ENCODE measurements at places on chromosomes 3 and 15.

DNA sequence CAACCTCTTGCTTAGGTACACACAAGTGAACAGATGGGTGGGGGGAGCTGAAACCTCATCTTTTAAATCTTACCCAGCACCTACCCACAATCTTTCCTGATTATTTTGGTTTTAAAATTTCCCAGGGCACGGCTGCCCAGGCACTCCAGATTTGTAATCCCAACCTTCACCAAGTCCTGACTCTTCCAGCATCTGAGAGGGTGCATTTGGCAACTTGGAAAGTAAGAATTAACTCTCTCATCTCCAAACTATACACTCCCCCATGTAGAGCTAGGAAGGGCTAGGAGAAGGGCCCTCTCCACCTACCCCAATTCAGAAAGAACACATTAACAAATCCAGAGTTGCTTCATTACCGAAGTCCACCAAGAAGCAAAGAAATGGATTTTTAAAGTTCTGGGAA, 41.7 kb upstream of the PRICKLE2 start:
- DNase-seq = no peak

DNA sequence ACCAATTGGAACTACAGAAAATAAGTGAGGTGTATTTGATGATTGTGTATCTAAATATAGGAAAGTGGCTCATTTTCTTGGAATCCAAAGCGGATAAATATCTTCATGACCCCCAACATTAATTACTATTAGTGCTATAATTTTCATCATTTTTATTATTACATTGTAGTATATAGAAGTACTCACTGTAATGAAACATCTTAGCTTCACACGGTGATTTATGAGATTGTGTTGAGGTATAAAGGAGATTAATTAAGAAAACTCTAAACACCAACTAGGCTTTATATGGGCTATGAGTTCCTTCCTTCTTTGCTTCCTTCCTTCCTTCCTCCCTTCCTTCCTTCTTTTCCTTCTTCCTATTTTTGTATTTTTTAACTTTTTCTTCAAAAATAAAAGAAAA, 52.2 kb downstream of the EPHA3 start:
- no peak for DNase-seq

GRCh38 chr15:82810061-82810889, 847 bp downstream of the WHAMM start:
- no peak for DNase-seq

DNA sequence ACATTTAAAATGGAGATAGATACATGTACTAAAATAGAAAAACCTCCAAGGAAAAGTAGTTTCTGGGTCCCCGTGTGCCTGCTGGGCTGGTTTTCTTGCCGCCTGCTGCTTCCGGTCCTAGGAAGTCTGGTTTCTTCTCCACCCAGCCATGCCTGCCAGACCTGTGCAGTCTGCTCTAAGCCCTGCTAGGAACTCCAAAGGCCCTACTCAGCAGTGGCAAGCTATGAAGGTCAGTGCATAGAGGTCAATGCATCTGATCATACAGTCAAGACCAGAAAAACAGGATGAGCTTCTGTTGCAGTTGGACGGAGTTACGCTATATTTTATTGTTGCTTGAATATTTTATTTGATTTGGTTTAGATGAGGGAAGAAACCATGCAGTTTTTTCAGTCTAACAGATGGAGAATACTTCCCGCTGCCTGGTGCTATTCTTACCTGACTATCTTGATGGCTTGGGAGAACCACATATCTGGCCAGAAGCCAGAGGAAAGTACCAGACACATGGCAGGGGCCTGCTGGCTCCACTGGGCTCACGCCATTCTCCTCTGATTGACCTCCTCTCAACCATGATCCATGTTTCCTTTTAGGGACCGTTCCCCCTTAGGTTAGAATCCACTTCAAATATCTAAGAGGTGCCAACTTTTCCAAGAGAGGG, 226.8 kb upstream of the ST8SIA2 start:
- no peak for DNase-seq

DNA sequence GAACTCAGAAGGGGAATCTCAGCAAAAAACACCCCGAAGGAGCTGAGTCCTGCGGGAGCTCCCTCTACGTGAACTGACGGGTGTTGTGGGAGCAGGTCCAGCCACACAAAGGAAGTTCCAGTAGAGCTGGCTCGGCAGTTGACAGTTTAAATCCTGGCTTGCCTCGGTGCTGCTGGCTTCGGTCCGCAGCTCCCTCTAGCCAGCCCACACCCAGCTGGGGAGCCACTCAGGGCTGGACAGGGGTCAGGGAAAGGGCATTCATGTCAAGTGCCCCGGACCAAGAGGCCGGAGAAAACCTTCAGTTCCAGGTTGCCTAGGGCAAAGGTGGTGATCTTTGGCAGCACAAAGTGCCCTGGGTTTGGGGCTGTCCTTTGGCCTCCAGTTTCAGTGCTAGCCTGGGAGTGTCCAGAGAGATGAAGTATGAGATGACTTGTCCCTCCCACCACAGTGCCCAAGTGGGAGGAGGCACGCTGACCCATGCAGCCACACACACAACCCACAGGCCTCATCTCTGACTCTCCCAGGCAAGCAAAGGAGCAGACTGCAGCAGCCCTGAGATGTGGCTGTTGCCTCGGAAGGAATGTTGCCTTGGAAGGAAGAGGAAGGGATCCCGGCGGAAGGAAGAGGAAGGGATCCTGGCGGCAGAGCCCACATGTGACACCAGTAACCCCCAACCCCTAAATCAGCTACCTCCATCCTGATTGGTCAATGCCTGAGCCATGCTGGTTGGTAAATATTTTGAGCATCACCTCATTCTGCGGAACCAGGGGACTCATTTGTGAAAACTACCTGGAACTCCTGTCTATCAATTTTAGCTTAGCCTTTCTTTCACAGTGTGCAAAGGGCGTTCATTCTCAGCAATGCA, 13.9 kb upstream of the ANPEP start:
- no peak for DNase-seq

GRCh38 chr3:52385157-52385556, 59.7 kb downstream of the SEMA3G start:
- no peak for DNase-seq

DNA sequence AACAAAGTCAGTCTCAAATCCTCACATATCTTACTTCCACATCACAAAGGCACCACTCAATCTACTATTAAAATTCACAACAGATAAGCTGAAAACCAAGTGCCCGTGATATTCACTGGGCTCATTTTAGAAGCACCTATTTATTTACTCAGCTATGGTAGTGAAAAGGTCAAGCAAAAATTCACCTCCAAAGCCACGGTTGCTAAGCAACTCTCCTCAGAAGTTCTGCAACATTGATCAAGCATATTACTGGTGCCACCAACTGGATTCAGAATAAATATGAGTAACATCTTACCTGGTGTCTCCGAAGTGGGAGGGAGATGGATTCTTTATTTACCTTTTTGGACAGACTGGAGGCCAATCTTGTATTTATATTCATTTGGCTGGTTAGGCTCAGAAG, 714.8 kb downstream of the FHIT start:
- no peak for DNase-seq

DNA sequence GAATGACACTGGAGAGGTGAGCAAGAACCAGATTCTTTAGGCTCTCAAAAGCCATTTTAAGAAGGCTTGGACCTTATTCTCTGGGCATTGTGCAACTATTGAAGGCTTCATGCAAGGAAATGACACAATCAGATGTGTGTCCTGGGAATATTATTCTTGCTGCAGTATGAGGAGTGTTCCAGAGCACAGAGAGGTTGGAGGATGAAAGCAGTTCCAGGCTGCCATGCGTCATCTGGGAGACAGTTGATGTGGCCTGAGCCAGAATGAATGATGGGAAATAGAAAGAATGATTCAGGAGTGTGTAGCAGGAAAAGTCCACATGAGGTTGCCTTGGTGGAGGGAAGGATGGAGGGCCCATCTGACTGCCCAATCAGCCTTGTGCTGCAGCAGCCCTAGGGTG, 123.1 kb downstream of the CHCHD6 start:
- DNase-seq = no peak

DNA sequence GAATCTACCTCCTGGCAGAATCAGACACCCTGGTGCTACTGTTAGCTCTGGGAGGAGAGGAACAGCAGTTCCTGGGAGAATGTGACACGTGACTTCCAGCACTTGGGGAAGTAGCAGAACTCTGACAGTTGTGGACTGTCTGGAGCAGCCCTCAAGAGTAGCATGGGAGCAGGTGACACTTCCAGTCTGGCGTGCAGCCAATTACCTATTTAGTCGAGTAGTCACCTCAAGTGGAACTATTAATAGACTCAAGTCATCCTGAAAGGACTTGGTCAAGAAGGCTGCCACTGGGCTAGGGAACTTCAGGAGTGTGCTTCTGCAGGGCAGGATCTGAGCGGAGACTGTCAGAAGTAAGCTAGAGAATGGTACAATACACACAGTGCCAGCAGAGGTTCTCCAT, 62.3 kb downstream of the MTHFS start:
- DNase-seq = no peak

GRCh38 chr15:34613997-34614396, 30.5 kb upstream of the GOLGA8B start:
- no peak for DNase-seq

DNA sequence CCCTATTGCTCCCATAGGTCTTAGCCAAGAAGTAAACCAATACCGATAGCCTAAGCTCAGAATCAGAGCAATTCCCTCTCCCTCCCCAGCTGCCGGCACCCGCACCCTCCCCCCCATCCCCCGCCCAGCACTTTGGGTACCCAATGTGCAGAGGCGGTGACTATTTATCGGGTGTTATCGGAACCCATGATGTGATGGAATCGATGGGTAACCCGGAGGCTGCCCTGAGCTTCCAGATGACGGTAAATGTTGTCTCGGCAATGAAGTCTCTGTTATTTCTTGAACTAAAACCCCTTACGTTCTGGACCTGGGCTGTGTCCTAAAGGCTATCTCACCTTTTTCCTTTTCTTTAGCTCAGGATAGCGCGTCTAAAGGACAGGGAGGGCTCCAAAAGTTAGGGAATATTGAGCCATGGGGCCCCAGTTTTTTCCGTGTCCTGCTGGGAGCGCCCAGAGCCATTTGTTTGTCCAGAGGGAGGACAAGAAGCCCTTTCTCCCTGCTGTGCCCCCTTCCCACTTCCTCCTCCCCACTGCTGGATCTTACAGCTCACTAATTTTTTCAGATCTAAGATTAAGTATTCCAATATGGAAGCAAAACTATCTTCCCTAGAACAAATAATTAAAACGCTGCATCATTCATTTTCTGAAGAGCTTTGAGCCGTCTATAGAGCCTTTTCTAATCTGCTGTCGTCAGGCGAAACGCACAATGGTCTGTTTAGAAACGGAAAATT, 1.5 kb downstream of the SLITRK3 start:
- DNase-seq = no peak

- DNase-seq = no peak
These were observed 12.5 kb downstream of the GSK3B start for GRCh38 chr3:120081719-120082118.

- DNase-seq = no peak
These were observed 38.6 kb downstream of the SSR3 start for GRCh38 chr3:156516284-156516683.

- no peak for DNase-seq
These were observed 462.0 kb downstream of the PDCD6IP start for GRCh38 chr3:34260271-34261000.

- no peak for DNase-seq
These were observed 179.0 kb downstream of the APBA2 start for GRCh38 chr15:29064731-29065130.

DNA sequence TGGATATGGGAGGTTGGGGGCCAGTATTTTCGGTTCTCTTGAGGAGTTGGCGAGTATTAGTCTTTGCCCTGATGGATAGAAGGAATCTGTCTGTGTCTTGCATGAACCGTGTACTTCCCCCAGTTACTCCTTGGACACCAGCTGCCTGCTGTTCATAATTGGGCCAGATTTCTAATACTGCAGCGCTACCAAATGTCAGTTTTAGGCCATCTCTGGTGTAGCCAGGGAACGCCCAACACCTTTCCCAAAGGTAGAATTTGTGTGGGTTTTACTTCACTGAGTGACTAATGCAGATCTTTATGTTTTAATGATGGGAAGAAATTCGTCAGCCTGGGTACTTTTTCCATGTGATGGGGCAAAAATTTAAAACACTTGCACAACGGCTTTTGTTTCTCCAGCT, 18.4 kb downstream of the FLNB start:
- DNase-seq = no peak

DNA sequence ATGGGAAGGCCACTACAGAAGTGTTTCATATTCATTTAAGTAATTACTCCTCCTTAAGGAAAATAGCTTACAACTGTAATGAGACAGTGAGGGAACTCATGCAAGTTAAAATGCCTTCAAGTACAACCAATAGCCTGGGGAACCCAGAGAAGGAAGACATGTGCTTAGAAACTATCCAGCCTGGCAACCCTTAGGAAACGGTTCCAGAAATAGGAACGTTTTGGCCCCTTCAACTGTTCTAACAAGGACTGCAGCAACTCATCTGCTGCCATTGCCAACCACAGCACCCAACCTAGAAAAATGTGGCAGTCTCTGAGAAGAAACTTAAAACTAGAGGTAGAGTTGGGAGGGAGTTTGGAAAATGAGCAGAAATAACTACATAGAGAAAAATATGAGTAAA, 147.5 kb upstream of the STRIT1 start:
- DNase-seq = no peak

- DNase-seq = no peak
These were observed 49.4 kb downstream of the NFKBIZ start for GRCh38 chr3:101898752-101899169.

DNA sequence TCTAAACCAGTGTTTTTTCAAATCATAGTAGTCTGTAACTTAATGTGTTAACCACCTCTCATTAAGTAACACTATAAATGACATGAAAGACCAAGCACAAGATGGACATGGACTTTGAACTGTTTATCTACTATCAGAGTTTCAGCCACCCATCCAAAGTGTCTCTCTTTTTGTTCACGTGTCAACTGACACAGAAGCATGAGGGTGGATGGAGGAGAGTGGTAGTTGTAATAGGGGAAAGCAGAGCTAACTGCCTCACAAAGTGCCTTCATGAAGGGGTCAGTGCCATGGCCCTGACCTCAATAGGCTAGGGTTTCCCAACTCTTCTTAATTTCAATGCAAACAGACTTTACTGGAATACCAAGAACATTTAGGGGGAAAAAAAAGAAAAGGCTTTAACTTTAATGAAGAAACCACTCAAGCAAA, 32.1 kb upstream of the TRPM7 start:
- DNase-seq = no peak

DNA sequence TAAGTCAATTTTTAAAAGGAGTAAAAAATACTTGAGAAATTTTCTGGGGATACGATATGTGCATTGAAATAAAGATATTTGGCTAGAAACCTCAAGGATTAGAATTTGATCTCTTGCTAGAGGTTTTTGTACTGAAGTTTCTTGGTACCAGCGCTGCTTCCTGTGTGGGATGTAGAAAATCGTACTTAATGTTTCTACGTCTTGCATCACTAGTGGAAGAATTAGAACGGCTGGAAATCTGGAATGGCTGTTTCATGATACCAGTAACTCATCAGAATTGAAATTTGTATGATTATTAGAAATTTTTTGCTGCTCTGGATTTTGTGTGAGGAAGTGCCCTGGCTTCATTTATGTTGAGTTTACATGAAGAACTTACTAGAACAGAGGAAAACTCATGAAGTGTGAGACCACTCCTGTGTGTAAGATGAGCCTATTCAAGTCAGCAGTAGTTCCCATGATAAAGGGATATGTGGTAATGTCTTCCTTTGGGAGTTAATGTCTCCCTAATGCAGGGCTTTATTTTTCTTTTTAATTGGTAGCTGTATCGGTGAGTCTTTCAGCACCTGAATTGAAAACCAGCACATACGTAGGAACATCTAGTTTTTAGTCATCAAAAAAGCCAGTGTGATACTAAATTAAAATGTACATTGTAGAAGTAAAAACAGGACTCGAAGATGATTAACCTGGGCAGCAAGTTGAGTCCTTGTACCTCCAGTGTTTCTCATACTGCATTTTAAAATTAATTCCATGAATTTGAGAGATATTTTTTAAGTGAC, 3.2 kb downstream of the KBTBD8 start:
- DNase-seq = no peak

GRCh38 chr3:99502871-99503270, 135.5 kb upstream of the COL8A1 start:
- no peak for DNase-seq

All from activated CD8-positive, alpha-beta memory T cell treated with anti-CD3 and anti-CD28 coated beads for 1 hour (primary cell).